ENCODE measurements at places on chromosomes 2 and 18.

DNA sequence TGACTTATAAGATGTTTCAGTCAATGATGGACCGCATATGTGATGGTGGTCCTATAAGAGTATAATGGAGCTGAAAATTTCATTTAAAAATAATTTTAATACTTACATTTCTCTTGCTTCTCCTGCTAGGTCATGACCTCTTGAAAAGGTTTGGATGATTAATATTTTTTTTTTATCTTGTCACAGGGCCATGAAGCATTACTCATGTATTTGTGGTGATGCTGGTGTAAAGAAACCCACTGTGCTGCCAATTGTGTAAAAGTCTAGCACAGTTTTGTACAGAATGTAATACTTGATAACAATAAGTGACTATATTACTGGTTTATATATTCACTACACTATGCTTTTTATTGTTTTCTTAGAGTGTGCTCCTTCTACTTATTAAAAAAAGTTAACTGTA lies 124.2 kb upstream of the CELF4 start:
- DNase-seq = no peak

DNA sequence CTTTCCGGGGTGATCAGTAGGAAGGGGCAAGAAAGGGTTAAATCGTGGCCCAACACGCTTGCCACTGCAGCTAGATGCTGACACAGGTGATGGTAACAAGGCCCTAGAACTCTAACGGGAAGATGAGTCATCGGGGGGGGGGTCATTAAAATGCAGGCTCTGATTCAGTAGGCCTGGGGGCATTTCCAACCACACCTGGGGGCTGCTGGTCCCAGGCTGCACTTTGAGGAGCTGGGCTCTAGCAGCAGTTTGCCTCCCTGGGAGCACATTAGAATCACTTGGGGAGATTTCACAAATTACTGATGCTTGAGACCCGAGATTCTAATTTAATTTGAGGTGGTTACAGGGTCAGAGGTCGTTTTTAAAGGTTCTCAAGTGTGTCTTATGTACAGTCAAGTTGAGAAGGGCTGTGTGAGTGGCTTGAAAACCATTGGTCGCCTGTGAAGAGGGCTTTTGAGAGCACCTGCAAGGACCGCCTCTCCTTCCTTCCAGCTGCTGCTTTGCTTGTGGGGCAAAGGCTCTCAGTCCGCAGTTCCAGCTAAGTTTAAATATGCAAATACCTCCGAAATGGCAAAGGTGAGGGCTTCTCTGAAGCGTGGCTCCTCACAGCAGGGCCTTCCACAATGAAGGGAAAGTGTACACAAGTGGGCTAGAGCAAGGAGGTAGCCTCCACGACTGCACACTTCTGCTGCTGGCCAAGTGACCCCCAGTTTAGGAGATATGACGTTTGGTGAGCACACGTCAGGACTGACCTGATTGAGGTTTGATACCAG lies 128.0 kb upstream of the MSH6 start:
- peak; percentile 81 for DNase-seq

- peak; percentile 41 for DNase-seq
Measured at GRCh38 chr2:74515981-74516633, 1.9 kb downstream of the TLX2 start.

DNA sequence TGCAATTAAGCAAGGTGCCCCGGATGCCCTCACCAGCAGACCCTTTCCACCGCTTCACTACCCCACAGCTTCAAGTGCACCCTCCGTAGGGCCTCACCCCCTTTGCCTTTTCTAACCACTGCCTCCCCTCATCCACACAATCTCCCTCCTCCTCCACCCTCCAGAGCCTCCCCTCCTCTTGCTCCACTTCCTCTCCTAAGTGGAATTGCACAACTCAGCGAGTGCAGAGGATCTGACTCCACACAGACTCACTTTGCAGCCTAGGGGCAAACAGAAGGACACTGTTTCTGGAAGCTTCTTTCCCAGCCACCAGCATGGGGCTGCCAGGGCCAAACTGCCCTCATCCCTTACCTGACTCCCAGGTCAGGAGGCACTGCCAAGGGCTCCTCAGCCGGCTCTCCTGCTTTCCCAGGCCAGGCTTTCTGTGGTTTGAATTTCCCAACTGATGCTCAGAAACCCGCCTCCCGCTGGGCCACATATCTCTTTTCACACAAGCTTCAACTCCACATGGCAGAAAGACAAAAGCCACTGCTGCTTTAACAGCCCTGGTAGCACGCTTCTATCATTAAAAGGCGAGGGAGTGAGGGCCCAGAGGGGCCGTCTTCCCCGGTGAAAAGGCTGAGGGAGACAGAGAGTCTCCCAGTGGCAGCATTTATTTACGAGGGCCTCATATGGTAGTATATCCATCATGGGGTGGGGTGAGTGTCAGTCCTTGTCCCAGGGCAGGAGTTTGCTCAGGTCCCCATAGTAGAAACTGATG lies 74.7 kb upstream of the MGAT4A start:
- DNase-seq = peak; percentile 21

GRCh38 chr2:161991991-161992390 lies 82.0 kb downstream of the DPP4 start:
- no peak for DNase-seq

DNA sequence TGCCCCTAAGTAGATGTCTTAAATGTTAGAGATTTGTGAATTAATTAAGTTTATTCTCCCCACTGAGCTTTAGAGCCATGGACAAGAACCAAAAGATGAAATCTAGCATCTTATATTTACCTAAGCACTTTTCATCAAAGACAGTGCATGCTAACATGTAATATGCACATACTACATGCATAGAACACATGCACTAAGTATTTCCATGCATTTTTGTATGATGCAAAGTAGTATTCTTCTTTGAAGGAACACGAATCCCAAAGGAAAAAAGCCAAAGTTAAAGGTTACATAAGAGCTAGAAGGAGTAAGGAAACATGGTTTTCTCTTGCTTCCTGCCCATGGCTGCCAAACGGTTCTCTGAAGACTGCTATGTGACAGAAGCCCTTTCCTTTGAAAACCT lies 15.3 kb downstream of the STAMBP start:
- no peak for DNase-seq

DNA sequence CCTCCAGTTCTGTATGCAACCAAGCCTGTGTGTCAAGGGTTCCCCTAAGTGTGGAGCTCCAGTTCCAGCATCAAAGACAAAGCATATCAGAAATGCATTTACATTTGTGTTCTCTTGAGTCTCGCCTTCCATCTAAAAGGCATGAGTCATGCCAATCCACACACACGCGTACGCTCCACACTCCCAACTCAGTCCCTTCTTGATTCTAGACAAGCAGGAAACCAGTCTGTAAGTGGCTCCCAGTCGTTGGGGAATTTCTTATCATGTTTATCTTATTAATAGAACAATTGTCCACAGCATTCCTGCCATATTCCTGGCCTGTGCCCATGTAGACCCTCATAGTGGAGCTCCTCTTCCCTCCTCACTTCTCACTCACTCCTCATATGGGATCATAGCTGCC lies 86.4 kb upstream of the SLC35G4 start:
- DNase-seq = no peak

Measured in NCI-H510A treated with DMSO at 0.1 percent for 48 hours (cell line).